Right ventricle myocardium inferior (tissue), 1 donor: ENCODE measurements at places on chromosomes 11 and 22. TPM values are rescaled to one million over a fixed set of nuclear protein-coding genes. Genes with fewer than 3 reads are reported as not detected.

Gene TPH1
- total RNA-seq = not detected

Gene CARD18
- total RNA-seq = 0.89 TPM

Gene CHRM1
- not detected for total RNA-seq

Gene LMO1
- total RNA-seq = 3.6 TPM

Gene APBB1
- total RNA-seq = 85.5 TPM

Gene PRODH
- 7.4 TPM for total RNA-seq

Gene OR8D4
- total RNA-seq = not detected

Gene PATE2
- not detected for total RNA-seq

Gene DBX1
- total RNA-seq = not detected

Gene MS4A12
- not detected for total RNA-seq

Gene RTN4R
- total RNA-seq = 1.2 TPM

Gene MFNG
- 14.4 TPM for total RNA-seq
